ENCODE measurements at places on chromosomes 1 and 21. TPM values are rescaled to one million over a fixed set of nuclear protein-coding genes. Genes with fewer than 3 reads are reported as not detected.
A peak's percentile ranks its signal among the peaks of the same experiment; 100 is the strongest.

The TMEM200B gene
- 11.3 TPM for total RNA-seq

The PGBD2 gene
- total RNA-seq: 5.1 TPM

The OR10R2 gene
- not detected for total RNA-seq

The C1QTNF12 gene
- 6.9 TPM for total RNA-seq

The MFSD2A gene
- 8.0 TPM for total RNA-seq

GRCh38 chr1:23799570-23800399, 769 bp downstream of the GALE start:
- peaks cover 35% of the 10 kb centered on the region for H3K4me1 ChIP-seq
- peaks cover 12% of the 10 kb centered on the region for H3K36me3 ChIP-seq
- H3K27me3 ChIP-seq: no peaks in the 10 kb centered on the region
- H3K27ac ChIP-seq: peak overlapping the region; percentile 93

GRCh38 chr1:72896256-72896655, 613.9 kb upstream of the NEGR1 start:
- H3K36me3 ChIP-seq: no peaks in the 10 kb centered on the region
- DNase-seq: no peak
- no peak overlapping the region for H3K27ac ChIP-seq
- no peak overlapping the region for H3K4me3 ChIP-seq
- H3K4me1 ChIP-seq: no peaks in the 10 kb centered on the region

DNA sequence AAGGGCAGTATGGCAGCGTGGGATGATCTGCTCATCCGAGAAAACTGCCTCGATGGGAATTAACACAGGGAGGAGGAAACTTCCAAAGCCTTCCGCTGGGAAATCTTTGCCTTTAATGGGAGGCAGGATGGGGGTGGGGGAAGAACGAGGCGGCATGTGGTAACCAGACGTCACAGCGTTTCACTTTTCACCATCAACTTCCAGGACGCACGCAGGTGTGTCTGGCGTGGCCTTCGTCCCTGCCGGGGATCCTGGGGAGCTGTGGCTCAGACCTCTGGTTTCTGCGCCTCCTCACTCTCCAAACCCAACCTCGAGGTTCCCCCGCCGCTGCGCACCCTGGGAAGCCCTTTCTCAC, 282 bp downstream of the RSPH1 start:
- H3K27ac ChIP-seq: no peak overlapping the region
- DNase-seq: no peak
- H3K36me3 ChIP-seq: no peaks in the 10 kb centered on the region

DNA sequence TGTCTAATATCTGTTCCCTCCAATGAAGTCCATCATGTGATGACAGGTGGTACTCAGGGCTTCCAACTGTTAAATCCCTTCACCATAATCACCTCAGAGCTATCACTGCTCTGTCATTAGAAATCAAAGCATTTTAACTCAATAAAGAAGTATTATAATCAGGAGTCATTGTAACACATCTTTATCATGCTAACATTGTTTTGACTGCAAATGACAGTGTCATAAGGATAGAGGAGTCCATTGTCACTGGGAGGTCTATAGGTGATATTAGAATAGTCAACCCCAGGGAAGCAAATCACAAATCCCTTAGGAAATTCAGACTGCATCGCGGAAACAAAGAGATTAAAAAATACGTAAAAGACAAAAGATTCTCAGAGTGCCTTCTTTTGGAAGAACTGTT, 30.8 kb downstream of the LRRC53 start:
- no peaks in the 10 kb centered on the region for H3K4me1 ChIP-seq
- H3K36me3 ChIP-seq: no peaks in the 10 kb centered on the region
- DNase-seq: no peak
- H3K27ac ChIP-seq: no peak overlapping the region
- H3K4me3 ChIP-seq: no peak overlapping the region

DNA sequence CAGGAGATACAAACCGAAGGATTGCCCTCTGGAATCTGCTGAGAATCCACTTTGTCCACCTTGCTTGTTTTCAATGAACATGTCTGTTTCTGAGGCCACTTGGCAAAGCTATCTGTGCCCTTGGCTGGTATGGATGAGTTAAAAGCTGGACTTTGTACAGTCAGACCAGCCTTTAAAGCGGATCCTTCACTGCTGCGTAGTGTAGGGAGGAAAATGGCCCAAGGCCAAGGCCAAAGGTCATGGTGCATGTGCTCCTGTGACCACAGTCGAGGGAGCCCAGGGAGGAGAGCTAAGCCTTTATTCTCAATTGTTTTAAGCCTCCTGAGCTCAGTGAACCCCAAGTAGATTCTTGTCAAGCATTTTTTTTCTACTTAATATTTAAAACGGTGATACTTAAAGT, 37.0 kb downstream of the KCNJ15 start:
- no peak overlapping the region for H3K27ac ChIP-seq
- H3K4me1 ChIP-seq: no peaks in the 10 kb centered on the region
- DNase-seq: no peak
- no peaks in the 10 kb centered on the region for H3K36me3 ChIP-seq

DNA sequence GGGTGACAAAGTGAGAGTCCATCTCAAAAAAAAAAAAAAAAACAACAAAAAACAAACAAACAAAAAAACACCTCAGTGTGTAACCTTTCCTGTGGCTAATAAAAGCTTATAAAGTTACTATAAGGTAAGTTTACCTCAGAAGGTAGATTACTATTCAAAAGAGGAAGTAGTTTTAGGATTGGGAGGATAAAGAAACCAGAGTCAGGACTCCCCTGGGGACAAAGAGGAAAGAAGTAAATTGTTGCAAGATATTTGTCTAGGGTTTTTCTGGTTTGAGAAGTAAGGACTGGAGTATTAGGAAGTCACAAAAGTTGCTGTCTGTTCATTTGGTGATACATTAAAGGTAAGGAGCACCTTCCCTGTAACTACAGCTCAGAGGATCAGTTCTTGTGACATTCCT, 23.8 kb upstream of the CENPF start:
- DNase-seq: no peak
- no peaks in the 10 kb centered on the region for H3K36me3 ChIP-seq
- no peak overlapping the region for H3K27ac ChIP-seq

DNA sequence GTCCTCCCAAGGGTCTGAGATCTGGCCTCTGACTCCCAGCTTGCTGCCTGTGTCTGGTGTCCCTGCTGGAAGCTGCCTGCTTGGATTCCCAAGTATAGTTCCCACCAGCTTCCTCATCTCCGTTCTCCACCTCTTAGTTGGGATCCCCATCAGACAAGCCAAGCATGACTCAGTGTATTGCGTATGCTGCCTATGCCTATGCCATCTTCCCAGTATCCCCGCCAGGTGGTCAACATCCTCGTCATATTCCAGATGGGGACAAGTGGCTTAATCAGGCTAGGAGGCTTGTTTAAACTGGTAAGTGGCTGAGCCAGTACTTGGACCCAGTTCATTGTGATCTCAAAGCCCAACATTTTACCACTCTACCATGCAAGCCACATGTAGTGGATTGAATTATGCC, 204.4 kb downstream of the GRIK3 start:
- no peak overlapping the region for H3K27ac ChIP-seq
- no peak overlapping the region for H3K4me3 ChIP-seq
- H3K4me1 ChIP-seq: no peaks in the 10 kb centered on the region
- H3K36me3 ChIP-seq: no peaks in the 10 kb centered on the region

DNA sequence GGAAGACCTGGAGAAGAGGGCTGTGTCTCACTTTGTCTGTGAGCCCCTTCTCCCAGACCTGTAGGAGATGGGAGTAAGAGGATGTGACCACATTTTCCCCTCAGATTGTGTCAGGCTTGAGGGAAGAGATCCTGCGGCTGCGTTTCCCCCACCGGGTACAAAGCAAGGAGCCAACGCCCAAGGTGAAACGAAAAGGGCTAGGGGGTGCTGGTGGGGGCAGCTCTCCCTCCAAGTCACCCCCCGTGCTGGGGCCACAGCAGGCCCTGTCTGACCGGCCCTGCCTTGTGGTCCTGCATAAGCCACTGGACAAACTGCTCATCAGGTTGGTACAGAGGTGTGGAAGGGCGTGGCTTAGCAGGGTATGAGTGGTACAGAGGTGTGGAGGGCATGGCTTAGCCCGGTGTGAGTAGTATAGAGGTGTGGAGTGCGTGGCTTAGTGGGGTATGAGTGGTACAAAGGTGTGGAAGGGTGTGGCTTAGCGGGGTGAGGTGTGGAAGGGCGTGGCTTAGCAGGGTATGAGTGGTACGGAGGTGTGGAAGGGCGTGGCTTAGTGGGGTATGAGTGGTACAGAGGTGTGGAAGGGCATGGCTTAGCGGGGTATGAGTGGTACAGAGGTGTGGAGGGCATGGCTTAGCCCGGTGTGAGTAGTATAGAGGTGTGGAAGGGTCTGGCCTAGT, 30.6 kb downstream of the HYI start:
- peak overlapping the region; percentile 50 for H3K27ac ChIP-seq
- no peaks in the 10 kb centered on the region for H3K27me3 ChIP-seq
- peaks cover 20% of the 10 kb centered on the region for H3K36me3 ChIP-seq
- peaks cover 38% of the 10 kb centered on the region for H3K4me1 ChIP-seq

DNA sequence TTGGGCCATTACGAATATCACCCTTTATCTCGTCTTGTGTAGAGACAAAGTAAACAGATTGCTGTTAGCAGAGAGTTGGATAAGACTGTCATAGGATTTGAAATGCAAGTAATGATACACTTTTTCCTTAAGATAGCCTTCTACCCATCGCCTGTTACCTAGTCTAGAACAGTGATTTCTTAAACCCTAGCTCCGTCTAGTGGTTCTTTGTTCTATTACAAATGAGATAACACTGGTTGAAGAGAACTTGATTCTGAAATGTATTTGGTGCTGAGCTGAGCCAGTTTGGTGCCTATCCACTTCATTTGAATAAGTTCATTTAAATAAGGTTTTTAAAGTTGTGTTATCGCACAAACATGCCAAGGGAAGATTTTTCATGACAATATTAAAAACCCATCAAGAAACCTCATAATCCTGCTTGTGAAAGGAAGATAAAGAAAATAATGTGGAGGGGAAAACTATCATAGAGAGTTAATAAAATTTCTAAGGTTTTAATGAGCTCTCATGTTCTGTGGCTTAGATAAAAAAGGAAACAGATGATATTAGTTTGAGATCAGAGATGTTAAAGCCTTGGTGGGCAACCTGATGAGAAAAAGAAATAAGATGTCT, 1.5 kb upstream of the KCNH1 start:
- H3K27ac ChIP-seq: no peak overlapping the region
- H3K27me3 ChIP-seq: peaks cover 60% of the 10 kb centered on the region
- H3K4me1 ChIP-seq: peaks cover 4% of the 10 kb centered on the region
- H3K36me3 ChIP-seq: no peaks in the 10 kb centered on the region
- no peak overlapping the region for H3K4me3 ChIP-seq
- DNase-seq: peak; percentile 45
